ENCODE measurements at places on chromosomes 16 and 17.

- DNase-seq: no peak
Observed at GRCh38 chr17:29331075-29331707, 37.2 kb upstream of the NUFIP2 start.

DNA sequence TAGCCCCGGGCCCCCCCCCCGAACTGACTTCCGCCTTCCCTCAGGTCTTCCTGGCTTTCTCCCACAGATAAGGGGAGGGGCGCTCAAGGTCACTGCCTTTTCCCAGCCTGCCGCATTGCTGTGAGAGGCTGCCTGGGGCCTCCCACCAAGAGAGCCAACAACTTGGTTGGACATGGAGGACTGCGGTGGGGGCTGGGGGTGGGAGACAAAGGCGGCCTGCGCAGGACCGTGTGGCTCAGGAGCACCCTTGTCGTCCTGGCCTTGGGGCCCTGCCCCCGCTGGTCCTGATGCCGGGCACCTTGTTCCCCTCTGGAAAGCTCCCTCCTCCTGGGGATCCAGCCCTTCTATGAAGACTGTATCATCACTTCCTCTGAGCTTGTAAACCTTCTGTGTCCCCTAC, 105.6 kb upstream of the FOXF1 start:
- DNase-seq: no peak

GRCh38 chr16:72554935-72555334, 383.0 kb upstream of the PMFBP1 start:
- DNase-seq: no peak

GRCh38 chr17:4487296-4487695, 11.4 kb upstream of the SPNS2 start:
- no peak for DNase-seq

DNA sequence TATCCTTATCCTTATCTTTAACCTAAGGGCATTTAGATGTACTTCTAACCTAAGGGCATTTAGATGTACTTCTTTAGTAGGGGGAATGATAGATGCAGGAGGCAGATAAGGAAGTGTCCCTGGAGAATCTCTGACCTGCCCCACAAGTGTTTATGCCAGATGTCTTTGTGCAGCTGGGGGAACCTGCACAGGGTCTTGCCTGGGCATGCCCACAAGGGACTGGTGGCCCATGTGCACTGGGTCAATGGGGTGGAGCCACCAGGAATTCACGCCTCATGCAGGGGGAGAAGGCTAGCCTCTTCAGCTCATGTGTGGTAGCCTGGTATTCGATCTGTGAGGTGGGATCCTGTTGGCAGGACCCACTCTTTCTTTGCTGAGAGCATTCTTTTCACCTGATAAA, 38.0 kb downstream of the CA10 start:
- no peak for DNase-seq

DNA sequence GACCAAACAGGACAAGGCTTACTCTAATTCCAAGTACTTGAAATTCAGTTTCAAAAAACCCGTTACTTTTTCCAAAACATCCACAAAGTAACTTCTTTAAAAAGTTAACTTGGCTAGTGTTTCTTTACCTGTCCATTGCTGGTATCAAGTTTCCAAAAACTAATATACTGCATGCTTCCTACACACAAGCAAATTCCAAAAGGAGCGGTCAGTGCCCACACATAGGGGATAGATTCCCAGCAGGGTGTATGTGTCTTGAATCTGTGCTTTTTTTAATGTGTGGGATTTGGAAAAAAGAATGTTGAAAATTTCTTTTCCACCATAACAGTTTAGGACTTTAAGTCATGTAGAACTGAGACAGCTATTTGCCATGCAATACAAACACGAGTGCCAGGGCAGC, 367.8 kb upstream of the SOX9 start:
- DNase-seq: no peak

DNA sequence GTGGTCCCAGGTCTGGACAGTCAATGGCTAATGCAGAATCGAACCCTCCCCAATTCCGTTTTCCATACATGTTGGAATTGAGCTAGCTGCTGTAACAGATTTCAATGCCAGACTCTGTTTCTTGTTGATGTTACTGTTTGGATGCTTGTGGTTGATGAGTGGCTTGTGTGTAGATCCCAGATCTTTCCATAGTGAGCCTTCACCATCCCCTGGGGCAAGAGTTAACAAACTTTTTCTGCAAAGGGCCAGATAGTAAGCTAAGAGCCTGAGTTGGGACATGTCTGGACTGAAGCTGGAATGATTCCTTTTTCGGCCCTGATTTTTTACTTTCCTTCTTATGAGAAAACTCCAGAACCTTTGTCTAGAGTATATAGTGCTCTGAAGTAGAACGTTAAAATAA, 296.3 kb downstream of the CPPED1 start:
- no peak for DNase-seq

DNA sequence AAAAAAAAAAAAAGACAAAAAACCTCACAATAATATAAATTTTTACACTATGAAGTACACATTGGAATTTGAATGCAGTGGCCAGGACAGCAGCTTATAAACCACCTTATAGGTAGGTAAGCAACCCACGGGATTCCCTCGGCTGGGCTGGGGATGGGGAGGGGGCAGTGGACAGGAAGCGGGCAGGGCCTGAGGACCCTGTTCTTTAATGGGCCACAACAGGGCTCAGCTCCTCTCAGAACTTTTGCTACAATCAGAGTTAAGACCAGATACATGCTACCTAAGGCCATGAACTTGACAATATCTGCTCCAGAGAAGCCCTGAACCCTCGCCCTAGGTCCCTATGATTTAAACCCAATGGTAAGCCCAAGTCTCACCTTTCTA, 25.1 kb downstream of the STAT5A start:
- no peak for DNase-seq

- DNase-seq: no peak
Observed at GRCh38 chr17:49381033-49381432, 19.0 kb upstream of the ZNF652 start.

DNA sequence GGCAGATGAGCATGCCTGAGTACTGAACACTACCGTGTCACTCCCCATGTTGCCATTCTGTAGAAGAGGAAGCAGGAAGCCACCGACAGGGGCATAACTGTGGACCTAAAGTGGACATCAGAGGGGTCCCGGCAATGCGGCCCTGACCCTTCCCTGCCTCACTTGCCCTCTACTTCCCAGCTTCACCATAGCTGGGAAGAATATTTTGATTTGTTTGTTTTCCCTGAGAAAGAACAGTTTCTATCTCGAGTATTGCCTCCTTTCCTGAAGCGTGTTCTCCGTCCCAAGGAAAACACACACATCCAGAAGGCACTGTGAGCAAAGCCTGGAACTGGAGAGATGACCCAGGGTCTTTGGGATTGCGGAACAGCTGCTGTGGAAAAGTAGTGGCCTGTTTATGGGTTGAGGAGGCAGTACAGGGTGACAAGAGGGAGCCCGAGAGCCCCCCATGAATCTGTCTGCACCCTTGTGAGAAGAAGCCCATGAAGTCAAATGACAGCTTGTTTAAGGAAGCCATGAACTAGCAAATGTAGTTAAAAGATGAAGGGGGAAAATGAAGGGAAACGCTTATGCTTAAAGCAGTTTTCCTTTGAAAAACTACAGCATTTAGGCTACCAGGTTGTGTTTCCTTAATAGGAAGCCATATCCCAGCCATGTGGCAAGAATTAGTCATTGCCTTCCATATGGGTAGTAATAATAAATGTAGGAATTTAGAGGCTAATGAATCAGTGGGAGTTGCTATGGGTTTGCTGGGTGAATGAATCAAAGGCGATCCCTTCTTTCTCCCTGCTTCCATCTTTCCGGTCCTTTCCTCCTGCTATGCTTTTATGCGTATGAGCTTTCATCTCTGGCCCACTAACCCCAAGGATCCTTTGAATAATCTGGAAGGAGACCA, 90.0 kb upstream of the TBX2 start:
- no peak for DNase-seq

GRCh38 chr16:28041615-28042014, 21.9 kb downstream of the GSG1L start:
- DNase-seq: no peak

DNA sequence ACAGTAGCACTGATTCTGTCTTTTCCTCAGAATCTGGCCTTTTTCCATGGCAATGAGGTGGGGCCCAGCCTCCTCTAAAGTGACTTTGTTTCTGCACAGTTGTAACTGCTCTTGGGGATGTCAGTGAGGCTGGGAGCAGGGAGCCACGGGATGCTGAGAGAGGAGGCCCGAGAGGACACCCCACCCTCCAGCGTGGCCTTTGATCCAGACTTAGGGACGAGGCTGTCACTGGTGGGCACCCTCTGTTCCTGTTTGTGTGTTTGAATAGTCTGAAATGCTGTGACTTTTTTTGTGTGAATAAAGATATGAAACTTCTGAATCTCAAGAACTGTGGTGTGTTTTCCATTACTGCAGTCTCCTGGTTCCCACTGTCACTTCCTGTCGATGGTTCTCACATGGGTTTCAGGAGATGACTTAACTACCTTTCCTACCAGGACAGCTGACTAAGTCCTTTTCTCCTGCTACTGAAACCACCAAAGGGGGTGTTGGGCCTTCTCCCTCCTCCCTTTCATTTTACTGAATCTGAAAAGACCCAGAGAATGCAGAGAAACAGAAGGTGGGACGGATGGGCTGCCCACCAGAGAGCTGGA, 18.6 kb downstream of the KCTD2 start:
- DNase-seq: no peak

- DNase-seq: no peak
Observed at GRCh38 chr17:1720856-1721386, 3.6 kb upstream of the WDR81 start.

GRCh38 chr16:73051226-73051625, 3.3 kb upstream of the ZFHX3 start:
- DNase-seq: no peak

GRCh38 chr17:42266918-42267766, 9.0 kb downstream of the STAT5B start:
- no peak for DNase-seq

DNA sequence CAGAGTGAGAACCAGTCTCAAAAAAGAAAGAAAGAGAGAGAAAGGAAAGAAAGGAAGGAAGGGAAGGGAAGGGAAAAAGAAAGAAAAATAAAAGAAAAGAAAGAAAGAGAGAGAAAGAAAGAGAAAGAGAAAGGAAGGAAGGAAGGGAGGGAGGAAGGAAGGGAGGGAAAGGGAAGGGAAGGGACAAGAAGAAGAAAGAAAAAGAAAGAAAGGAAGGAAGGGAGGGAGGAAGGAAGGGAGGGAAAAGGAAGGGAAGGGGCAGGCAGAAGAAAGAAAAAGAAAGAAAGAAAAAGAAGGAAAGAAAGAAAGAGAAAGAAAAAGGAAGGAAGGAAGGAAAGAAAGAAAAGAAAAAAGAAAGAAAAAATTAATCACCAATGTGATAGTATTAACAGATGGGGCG, 15.7 kb downstream of the SLC5A11 start:
- DNase-seq: no peak

DNA sequence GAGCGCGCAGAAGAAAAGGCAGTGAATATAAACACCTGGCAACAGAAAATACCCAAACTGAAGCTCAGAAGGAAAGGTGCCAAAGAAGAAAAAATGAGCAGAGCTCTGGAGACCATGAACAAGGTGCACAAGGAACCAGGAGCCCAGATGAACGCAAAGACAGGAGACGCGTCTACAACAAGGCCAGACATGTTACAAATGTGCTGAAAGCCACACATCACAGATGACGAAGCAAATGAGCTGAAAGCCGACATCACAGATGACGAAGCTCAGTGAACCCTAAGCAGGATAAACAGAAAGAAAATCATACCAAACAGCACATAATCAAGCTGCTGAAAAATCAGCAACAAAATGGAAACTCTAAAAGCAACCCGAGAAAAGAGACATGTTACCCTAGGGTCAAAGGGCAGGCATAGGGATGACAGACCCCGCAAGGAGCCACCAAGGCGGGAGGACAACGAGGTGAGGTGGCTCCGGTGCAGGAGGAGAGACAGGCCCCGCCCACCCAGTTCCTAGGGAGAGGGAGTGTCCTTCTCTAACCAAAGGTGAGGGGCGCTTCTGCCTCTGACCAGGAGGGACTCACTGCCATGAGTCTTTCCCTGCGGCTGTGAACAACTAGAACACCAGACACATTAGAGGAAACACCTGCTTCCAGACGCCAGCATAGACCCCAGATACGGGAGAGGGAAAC, 39.1 kb downstream of the CCDC57 start:
- DNase-seq: no peak

- no peak for DNase-seq
Observed at GRCh38 chr17:2830678-2831077, 34.4 kb downstream of the RAP1GAP2 start.

DNA sequence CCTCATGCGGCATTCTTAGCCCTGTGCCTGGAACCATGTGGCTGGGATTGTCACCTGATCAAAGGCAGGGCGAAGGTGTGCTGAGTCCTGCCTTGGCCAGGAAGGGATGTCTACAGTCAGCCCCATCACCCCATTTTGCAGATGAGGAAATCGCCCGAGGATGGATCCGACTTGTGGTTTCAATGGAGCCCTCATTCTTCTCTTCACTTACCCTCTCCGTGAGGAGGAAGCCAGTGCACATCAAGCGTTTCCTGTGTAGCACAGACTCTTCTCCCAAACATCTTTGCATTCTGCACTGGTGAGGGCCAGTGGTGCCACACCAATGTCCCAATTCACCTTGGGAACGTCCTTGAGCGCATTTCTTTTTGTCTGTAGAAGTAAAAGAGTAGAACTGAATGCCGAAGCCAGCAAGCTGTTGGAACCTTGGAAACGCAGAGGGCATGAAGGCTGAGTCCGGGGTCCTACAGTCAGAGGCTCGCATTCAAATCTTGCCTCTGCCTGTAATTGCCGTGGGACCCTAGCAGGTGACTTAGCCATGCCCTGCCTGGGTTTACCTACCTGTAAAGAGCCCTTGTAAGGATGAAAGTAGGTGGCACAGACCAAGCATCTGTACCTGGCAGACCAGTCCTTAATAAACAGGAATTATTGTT, 85.4 kb downstream of the IRF8 start:
- no peak for DNase-seq

GRCh38 chr16:8931859-8932258, 31.8 kb downstream of the USP7 start:
- no peak for DNase-seq

DNA sequence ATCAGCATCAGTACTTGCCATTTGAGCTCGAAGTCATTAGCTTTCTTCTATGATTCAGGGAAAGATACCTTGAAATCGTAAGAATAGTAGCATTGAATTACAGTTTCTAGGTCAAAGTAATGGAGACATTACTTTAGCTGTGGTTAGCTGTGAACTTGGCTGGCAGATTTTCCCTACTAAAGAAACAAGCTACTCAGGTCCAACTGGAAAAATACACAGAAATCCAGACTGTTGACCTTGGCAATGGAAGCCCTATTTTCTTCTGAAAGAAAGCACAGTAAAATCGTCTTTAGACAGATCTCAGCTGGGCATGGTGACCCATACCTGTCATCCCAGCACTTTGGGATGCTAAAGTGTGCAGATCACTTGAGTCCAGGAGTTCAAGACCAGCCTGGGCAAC, 13.4 kb upstream of the DNAJA2 start:
- DNase-seq: no peak

- no peak for DNase-seq
Observed at GRCh38 chr16:57575468-57576277, 33.2 kb downstream of the ADGRG5 start.

- no peak for DNase-seq
Observed at GRCh38 chr17:79600681-79601131, 10.1 kb downstream of the RBFOX3 start.

DNA sequence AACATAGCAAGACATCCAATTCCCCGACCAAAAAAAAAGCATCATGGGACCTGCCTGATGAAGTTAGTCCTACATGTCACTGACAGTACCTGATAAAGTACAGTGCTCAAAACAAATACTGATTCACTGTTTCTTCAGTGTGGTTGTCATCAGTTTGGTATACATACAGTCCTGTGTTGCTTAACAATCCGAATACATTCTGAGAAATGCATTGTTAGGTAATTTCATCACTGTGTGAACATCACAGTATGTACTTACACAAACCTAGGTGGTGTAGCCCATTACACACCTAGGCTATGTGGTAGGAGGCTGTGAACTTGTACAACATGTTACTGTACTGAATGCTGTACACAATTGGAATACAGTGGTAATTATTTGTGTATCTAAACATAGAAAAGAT, 19.0 kb upstream of the FA2H start:
- DNase-seq: no peak

All from vagina (tissue), 2 donors.